ENCODE measurements at places on chromosomes 13 and 19.

GRCh38 chr13:27774169-27774568, 18.1 kb upstream of the GSX1 start:
- no peak for DNase-seq

DNA sequence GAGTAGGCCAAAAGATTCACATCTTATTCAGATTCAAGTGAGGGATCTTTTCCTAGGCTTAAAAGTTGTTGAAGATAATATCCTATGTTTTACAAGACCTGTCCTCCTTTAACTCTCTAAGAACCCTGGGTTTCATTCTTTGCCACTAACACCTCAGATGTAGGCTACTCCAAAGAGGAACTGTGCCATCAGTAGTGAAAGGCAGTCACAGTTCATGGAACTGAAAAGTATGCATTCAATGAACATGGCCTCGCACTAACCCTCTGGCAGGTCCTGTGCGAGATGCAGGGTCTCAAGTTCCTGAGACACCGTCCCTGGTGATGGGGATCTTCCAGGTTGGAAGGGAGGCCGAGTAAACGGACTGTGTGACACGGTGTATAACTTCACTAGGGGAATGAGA, 4.3 kb downstream of the LGALS14 start:
- DNase-seq = no peak

DNA sequence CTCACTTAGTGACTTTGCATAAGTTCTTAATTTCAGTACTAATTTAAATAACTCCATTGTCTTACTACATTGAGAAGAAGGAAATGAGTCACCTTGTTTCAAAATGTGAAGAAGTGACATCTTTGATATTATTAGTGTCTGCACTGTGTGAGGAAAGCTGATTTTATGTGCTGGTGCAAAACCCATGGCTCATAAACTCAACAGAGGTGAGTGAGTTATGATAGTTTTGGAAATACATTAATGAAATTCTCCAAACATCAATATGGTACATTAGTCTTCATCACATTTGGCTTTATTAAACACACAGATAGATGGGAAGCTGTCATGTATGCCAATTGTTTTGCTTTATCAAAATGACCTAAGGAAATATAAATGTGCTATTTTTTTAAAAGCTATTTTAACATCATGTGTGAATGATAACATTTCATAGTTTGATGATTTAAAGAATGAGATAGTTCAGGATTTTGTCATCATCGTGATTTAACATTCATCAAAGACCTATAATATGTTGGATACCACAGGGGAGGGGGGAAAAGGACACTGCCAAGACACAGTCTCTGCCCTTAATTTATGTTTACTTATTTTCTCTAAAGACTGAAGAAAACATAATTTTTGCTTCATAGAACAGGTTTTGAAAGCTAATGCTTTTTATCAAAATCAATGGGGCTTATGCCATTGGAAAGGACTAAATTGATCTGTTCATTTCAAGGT, 902.3 kb upstream of the SLITRK1 start:
- DNase-seq = no peak

GRCh38 chr19:3932931-3933810, at the start of gene NMRK2:
Gene NMRK2 (plus strand): TSS chr19:3933069. CDS start chr19:3933672, 603 bp downstream.
- no peak for DNase-seq

DNA sequence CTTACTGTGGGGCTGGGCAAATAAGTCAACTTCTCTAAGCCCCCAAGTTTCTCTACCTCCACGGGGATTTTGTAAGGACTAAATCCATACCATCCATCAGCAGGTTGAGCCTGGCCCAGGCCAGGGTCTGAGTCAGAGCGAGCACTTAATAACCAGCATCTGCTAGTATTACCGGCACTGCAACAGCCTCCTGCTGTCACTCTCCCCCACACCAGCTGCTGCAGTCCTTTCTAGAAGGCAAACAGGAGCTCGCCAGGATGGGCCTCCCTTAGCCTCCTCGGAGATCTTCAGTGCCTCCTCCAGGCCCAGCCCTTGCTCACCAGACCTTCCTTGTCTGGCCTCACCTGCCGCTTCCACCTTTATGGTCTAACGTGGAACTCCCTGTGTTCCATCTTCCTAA, 3.2 kb downstream of the NAPA start:
- DNase-seq = no peak

DNA sequence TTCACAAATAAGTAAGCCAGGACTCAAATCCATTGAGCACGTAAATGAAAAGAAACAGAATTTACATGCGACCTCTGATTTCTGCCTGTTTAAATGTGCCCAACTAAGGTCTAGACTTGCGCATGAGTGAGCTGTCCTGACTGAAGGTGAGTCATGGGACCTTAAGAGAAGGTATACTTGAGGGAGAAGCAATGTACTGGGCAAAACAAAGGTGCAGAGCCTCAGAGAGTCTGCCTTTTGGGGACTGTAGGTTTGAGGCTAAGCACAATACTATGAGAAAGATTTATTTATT, 45.8 kb downstream of the UFM1 start:
- DNase-seq = no peak

DNA sequence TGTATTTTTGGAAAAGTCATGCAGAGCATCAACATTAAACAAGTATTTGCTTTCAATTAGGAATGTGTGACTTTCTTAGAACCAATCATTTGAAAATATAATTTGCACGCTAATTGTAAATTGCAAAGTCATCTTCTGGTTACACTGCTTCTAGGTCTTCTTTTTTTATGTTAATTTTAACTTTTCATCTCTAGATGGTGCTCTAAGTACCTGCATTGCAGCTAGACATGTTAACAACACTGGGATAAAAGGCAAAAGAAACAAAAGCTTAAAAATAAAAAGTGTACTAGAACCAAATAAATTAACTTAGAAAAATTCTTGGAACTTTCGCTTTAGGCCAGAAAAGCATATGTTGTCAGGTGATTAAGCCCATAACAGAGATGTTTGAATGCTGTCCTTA, 2758.2 kb downstream of the PCDH9 start:
- DNase-seq = no peak

DNA sequence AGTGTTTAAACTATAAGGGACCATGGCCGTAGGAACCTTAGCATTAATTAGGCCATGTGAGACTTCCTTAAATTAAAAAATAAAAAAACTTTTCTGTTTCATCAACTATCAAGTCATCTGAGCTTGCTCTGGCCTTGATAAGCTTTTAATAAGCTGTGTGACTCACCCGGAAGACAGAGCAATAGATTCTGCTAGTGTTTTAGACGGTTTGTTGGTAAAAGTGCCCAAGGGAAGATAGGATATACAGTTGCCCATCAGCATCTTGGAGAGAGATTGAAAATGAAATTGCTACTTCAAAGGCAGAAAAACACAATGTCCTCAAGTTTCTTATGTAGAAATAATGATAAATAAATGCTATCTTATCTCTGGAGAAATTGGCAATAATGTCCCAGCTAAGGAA, 31.2 kb upstream of the RCBTB2 start:
- DNase-seq = no peak

GRCh38 chr13:66154976-66155375, 1075.2 kb downstream of the PCDH9 start:
- no peak for DNase-seq

DNA sequence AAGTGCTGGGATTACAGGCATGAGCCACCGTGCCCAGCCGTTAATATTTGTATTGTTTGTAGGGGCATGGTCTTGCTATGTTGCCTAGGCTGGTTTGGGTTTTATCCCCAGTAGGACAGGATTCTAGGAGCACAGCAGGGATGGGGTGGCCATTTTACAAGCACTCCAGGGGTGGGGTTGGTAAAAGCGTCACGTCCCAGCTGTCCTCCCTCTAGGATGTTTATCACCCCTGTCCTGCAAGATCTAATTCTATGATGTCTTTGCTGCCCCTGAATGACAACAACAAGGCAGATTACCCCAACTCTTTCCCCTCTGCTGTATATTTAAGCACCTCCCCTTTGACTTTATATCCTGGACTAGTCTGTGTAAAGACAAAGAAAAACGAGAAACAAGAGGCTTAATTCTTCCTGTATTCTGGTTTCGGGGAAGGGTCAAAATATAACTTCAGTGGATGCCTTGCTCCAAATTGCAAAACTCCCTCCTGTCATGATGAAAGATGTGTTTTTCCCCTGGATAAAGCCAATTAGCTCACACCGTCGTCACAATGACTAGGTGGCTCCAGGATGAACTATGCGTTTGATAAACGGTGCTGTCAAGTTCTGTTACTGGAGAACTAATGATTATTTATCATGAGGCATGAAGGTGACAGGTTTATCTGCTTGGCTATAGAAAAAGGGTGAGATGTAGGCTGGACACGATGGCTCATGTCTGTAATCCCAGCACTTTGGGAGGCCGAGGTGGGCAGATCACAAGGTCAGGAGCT, 27.8 kb upstream of the OR1M1 start:
- DNase-seq = no peak

- DNase-seq = no peak
Measured at GRCh38 chr13:20491926-20492435, 33.7 kb downstream of the CRYL1 start.

DNA sequence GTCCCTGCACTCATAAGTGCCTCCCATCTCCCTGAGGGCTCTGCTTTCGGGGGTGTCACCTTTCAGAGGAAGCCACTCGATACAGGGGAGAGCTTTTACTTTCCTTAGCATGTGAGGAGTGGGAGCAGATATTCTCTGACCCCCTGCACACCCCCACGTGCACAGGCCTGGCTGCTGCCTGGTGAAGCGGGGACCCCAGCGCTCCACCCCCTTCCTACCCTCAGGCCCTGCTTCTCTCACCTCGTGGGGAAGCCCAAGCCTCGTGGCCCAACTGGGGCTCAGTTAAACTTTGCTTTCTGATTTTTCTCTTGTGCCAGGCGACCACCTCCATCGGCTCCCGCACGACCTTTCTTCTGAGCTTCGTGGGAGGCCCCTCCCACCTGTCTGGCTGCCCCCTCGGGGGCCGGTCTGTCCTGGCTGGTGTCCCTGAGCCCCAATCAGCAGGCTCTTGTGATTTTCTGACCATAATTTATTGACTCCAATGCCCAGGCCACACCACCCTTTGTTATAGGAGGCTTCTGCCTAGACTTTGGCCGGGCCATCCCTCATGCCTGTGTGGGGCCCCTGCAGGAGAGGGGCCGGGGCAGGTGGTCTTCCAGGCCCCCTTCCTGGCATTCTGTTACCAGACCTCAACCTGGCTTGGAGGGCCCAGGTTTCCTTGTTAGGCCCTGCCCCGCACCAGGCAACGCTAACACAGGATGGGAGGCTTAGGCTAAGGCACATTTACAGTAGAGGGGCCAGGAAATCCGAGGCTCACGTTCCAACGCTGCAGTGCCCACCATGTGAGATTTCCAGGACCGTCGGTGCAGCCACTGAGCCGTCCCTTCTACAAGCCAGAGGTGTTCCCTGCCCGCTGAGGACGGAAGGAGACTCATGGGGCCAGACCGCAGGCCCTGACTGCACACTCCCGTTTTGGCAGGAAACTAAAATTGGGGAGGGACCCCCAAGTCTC, 3.7 kb downstream of the TMED1 start:
- no peak for DNase-seq

- DNase-seq = no peak
Measured at GRCh38 chr13:40145139-40145538, 489.7 kb downstream of the COG6 start.

DNA sequence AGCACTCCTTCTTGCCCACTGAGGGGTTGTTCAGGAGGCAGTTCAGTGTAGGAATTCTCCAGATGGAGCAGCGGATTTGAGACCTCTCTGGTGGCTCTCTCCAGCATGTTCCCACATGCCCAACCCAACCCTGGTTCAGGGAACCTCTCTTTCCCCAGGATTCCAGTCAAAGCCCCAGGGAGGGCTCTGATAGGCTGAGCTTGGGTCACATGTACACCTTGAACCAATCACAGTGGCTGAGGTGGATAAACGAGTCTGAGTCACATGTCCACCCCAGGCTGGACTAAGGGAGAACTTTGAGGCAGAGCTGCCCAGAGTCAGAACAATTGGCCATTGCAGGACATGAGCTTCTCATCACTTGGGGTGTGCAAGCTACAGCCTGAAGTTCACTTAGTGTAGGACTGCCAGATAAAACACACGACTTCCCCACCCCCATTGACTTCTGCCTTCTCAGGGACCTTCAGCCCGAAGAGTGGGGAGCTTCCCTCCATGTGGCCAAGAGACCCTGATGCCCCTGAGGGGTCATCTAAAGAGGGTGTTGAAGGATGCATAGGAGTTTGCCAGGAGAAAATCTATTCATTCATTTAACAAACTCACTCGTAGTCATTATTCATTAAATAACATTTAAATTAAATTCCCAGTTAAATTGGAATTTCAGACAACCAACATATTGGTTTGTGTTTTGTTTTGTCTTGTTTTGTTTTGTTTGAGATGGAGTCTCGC, 4.0 kb upstream of the MAST3 start:
- DNase-seq = no peak

- no peak for DNase-seq
Measured at GRCh38 chr13:20126541-20127261, 34.2 kb downstream of the GJA3 start.

DNA sequence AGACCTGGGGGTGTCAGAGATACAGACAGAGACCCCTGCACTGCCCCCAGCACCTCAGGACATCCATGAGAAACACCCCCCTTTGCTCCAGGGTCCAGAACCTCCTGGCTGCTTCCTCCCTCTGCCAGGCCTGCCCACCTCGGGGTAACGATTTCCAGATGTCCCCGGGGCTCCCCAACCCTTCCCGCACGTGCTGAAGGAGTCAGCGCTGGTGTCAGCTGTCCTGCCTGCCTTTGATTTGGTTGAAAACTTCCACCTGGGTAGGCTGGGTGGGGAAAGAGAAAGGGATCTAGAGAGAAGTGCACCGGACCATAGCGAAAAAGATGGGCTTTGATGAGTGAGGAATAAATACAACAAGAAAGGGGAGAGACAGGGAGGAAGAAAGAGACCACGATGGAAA, 1.5 kb upstream of the CGB7 start:
- no peak for DNase-seq

DNA sequence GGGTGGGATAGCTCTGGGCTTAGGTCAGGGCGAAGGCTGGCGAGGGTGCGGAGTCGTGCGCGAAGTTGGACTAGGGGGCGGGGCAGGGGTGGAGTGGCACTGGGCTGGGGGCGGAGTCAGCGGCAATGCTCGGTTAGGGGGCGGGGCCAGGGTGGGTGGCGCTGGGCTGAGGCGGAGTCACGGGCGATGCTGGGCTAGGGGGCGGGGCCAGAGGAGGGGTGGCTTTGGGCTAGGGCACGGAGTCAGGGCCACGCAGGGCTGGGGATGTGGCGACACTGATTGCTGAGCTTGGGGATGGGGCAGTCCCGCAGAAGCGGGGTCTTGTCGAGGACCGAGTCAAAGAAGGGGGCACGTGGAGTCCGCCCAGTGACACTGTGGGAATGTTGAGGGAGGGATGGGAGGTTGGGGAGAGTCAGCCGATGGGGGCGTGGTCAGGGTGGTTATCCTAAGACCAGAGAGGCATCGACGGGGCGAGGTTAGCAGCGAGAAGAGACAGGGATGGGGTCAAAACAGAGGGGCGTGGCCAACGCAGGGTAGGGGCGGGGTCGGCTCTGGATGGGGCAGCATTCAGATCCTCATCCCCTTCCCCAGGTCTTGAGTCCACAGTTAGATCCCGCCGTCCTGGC, 8.7 kb downstream of the HOMER3 start:
- DNase-seq = peak; percentile 63

- DNase-seq = no peak
Measured at GRCh38 chr19:13637664-13638063, 126.7 kb upstream of the MRI1 start.

- no peak for DNase-seq
Measured at GRCh38 chr13:66875264-66875663, 354.9 kb downstream of the PCDH9 start.

Measured in central memory CD4-positive, alpha-beta T cell (primary cell).